ENCODE measurements at places on chromosomes 13 and 19.
A peak's percentile ranks its signal among the peaks of the same experiment; 100 is the strongest.

DNA sequence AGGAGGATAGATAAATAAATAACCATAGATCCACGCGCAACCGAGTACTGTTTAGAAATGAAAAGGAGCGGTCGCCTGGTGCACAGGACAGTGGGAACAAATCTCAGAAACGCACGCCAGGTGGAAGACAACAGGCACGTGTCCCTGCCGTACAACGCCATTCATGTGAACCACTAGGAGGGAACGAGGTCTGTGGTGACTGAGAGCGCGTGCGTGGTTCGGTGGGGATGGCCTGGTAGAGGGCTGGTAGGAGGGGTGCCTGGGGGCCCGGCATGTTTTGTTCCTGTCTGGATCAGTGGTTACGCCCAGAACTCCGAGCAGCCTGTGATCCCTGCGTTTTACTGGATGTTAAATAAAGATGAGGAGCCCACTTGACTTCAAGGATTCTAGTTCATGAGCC, 111.9 kb downstream of the KDM4B start:
- no peaks in the 10 kb centered on the region for H3K36me3 ChIP-seq
- H3K27me3 ChIP-seq, result no peaks in the 10 kb centered on the region
- H3K4me1 ChIP-seq, result no peaks in the 10 kb centered on the region
- DNase-seq, result no peak
- H3K27ac ChIP-seq, result no peak overlapping the region

DNA sequence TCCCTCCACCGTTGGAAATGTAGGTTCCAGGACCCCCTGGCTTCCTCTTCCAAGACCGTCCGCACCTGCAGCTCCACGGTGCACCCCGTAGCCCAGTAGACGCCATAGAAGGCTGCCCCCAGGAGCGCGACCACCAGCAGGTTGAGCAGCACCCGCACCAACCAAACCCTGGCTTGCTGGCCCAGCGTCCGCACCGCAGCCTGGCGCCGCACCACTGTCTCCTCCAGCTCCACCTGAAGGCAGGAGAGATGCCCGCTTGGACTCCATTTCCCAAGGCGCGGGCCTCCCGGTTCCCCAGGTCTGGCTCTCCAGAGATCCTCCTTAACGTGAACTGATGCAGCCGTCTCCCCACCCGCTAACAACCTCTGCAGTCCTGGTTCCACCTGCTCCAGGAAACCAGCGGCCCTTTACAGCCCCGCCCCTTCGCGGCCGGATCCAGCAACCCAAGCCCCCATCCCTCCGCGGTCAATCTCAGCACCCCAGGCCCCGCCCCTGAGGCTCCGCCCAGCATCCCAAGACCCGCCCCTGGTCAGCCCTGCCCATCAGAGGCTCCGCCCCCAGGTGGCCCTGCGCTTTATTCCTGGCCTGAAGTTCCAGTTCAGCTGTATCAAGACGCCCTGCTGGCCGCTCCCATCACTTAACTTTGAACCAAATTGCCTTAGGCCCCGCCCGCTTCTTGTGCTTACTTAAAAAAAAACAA, 5.0 kb upstream of the LENG1 start:
- no peaks in the 10 kb centered on the region for H3K27me3 ChIP-seq
- H3K27ac ChIP-seq, result no peak overlapping the region
- no peak for DNase-seq
- H3K4me1 ChIP-seq, result peaks cover 10% of the 10 kb centered on the region

DNA sequence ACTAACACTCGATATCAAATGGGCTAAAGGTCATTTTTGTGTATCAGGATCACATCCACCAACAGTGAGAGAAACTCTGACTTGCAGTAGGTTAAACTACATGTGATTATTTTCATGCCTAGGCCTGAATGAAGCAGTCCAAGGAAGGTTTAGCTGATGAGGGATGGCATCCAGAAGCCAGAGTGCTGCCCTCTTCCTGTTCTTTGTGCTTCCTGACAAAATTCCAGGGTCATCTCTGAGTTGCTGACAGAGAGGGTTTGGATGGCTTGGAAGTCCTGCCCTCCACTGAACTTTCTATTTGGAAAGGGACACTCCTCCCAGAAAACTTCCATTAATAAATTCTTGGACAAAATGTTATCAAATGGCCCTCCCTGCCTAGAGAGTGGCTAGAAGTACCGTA, 728.3 kb upstream of the SLC10A2 start:
- no peak overlapping the region for H3K27ac ChIP-seq
- no peak for DNase-seq
- H3K4me3 ChIP-seq, result no peak overlapping the region
- H3K36me3 ChIP-seq, result no peaks in the 10 kb centered on the region

GRCh38 chr19:56597696-56598095, 2.6 kb downstream of the ZNF71 start:
- no peak overlapping the region for H3K4me3 ChIP-seq
- no peak overlapping the region for H3K27ac ChIP-seq
- no peaks in the 10 kb centered on the region for H3K4me1 ChIP-seq
- no peak for DNase-seq
- H3K36me3 ChIP-seq, result peaks cover 20% of the 10 kb centered on the region
- H3K27me3 ChIP-seq, result no peaks in the 10 kb centered on the region

DNA sequence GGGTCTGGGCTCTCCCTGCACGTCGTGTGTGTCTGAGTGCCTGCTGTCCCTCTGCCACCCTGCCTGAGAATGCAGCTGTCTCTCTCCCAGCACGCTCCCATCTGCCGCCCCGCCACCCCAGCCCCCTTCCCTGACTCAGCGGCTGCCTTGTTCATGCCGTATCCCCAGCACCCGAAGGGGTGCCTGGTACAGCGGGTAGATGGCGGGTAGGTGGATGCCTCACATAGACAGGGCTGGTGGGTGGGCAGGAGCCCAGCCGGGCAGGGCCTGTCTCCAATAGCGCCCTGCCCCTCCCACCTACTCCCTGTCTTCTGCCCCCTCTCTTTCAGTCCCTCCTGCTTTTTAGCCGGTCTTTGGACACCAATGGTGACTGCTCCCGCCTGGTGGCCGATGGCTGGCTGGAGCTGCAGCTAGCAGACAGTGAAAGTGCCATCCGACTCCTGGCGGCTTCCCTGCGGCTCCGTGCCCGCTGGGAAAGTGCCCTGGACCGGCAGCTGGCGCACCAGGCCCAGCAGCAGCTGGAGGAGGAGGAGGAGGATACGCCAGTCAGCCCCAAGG, 30.3 kb downstream of the DHX34 start:
- DNase-seq, result peak; percentile 32
- no peak overlapping the region for H3K4me3 ChIP-seq
- H3K4me1 ChIP-seq, result no peaks in the 10 kb centered on the region
- peaks cover 40% of the 10 kb centered on the region for H3K36me3 ChIP-seq
- no peaks in the 10 kb centered on the region for H3K27me3 ChIP-seq

DNA sequence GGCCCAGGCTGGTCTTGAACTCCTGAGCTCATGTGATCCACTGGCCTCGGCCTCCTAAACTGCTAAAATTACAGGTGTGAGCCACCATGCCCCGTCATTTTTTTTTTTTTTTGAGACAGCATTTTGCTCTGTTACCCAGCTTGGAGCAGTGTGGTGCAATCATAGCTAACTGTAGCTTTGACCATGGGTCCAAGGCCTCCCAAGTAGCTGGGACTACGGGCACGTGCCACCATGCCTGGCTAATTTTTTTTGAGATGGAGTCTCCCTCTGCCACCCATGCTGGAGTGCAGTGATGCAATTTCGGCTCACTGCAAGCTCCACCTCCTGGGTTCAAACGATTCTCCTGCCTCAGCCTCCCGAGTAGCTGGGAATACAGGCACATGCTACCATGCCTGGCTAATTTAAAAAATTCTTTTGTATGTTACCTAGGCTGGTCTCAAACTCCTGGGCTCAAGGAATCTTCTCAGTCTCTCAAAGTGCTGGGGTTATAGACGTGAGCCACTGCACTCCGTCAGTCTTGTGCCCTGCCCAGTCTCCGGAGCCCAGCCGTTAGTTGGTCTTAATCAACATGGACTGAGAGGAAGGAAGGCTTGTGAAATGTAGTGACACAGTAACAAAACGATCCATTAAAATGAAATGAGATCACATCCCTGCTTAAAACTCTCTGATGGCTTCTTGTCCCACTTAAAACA, 1.4 kb upstream of the LRG1 start:
- no peak overlapping the region for H3K4me3 ChIP-seq
- H3K27me3 ChIP-seq, result no peaks in the 10 kb centered on the region
- no peaks in the 10 kb centered on the region for H3K36me3 ChIP-seq
- no peak for DNase-seq
- H3K27ac ChIP-seq, result no peak overlapping the region

DNA sequence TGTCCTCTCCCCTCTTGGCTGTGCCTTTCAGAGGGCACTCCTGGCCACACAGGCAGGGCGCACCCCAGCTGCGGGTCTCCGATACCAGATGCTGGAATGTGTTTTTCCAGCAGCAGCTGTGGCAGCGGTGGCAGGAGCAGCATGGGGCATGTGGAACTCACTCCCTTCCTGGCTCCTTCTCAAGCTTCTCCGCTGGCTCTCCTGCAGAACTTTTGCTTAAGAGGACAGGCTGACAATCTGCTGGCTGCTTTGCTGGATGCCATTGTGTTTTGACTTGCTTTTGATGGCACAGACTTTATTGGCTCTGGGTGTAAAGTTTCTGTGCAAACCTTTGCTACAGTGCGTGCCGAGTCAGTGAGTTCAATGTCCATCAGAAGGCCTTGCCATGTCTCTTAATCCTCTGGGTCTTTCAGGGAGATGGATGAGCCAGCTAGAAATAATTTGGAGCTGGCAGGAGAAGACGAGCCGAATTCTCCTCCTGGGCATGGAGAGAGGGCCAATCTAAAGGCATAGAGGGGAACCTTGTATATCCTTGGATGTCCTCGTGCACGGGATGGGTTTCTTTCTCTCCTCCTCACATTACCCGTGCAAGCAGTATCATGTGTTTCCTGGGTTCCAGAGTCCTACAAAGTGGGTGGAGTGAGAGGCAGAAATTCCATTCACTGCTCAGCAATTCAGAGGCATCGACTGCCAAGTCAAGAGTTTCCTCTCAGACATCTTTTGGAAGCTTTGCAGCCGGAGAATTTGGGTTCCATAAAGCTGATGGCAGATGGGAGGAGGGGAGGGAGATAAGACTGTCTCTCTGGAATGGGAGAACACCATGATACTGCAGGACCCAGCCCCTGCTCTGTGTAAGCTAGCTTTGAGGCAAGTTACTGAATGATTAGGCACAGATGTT, 231.2 kb downstream of the FGF9 start:
- peaks cover 8% of the 10 kb centered on the region for H3K27me3 ChIP-seq
- H3K4me3 ChIP-seq, result no peak overlapping the region
- H3K36me3 ChIP-seq, result no peaks in the 10 kb centered on the region
- DNase-seq, result no peak

DNA sequence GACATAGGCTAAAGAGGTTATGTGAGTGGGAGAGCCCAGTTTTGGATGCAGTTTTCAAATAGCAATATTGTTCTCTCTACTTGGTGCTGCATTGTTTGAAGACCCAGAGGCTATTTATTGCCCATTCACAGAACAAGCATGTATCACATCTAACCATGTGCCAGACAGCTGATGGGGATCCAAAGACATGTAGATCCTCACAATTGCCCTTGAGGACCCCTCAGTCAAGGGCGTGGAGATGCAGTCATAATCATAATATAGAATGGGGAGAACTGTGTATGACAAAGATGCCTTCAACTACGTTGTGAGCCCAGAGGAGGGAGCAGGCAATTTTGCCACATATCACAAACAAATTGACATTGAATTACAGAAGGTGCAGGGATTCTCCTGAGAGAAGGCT, 70.5 kb downstream of the NHLRC3 start:
- H3K27ac ChIP-seq, result no peak overlapping the region
- no peaks in the 10 kb centered on the region for H3K4me1 ChIP-seq
- H3K4me3 ChIP-seq, result no peak overlapping the region
- H3K27me3 ChIP-seq, result no peaks in the 10 kb centered on the region
- no peak for DNase-seq

Measured in RWPE2 (cell line).